AML-193 (cell line): ENCODE measurements at places on chromosomes 1 and 21.

GRCh38 chr1:19204446-19205266 is 5.4 kb downstream of the UBR4 start:
- DNase-seq, result no peak

- DNase-seq, result no peak
Observed at GRCh38 chr1:61005614-61006580, 76.5 kb upstream of the NFIA start.

DNA sequence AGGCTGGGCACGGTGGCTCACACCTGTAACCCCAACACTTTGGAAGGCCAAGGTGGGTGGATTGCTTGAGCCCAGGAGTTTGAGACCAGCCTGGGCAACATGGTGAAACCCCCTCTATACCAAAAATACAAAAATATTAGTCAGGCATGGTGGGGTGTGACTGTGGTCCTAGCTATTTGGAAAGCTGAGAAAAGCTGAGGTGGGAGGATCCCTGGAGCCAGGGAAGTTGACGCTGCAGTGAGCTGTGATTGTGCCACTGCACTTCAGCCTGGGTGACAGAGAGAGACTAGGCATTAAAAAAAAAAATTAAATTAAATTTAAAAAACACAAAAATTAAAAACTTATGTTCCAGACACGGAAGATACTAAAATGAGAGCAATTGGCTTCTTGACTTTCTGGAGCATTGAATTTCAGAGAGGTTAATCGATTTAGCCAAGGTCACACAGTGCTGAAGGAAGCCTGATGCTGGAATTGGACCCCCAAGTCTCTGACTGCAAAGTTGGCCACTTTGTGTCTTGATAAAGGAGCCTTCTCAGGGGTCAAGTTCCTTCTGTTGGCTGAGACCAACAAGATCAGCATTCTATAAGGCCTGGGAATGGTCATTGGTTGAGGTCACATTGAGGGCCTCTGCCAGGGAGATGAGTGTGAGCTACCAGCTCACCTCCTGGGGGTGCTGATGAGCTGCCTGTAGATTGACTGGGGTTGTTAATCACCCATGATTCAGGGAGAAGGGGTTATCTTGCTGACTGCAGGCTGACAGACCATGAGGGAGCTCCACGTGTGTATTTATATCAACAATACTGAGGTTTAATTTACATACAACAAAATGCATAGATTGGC is 54.3 kb downstream of the RPS6KA1 start:
- DNase-seq, result no peak

GRCh38 chr21:36450511-36450910 is 29.4 kb downstream of the CLDN14 start:
- no peak for DNase-seq

DNA sequence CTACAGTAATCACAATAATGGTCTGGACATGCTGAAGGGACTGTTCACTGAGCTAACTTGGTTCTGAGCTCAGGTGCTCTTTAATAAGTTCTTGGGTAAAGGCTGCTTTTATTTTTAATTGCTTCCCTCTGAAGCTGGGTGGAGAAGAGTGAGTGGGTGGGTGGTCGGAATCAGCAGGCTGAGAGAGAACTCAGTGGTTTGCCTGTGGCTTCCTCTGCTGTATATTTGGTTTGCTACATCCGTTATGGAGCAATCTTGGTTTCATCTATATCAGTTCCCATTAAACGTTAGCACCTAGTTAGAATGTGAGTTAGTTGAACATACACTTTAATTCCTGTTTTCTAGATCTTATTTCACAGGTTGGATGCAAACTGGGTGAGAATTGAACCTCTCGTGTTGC is 23.3 kb downstream of the CNIH4 start:
- peak; percentile 84 for DNase-seq

DNA sequence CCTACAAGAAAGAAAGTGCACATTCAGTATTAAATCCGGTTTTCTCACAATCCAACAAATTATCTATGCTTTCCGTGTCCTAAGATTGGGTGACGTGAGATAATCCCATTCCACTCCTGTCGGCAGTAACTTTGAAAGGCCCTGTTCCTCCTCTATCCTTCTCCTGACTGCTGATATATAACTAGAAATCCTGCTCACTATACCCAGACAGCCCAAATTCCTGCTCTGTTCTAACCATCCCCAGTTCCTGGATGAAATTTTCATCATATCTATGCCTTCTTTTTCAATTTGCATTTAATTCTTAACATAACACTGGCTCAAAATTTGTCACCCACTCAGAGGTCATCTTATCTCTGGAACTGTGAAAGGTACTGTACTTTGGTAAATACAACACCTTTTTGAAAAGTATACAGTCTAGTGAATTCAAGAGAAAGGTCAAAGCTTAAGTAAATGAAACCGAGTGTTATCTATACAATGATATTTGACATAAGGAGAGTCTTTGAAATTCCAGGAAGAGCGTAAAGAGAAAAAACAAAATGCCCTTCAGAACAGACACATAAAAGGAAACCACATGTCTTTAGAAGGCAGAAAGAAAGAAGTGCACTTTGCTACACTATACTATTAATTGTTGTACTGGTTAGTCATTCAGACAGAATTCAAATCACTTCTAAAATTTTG is 200.5 kb upstream of the NEGR1 start:
- no peak for DNase-seq

DNA sequence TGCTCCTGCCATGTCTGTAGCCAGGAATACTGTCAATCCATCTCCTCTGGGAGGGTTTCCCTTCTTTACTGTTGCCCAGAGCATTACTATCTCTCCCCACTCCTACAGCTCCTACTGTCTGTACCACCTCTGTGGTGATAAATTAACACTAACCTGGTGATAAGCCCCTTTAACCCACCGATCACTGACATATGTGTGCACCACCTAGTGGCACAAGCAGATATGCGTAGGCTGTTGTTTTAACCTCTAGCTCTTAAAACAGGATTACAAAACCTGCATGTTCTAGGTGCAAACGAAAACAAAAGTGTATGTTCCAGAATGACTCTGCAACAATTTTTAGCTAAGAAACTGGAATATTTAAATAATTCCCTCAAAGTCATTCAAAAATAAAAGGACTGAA is 93.9 kb upstream of the BEND5 start:
- peak; percentile 18 for DNase-seq

DNA sequence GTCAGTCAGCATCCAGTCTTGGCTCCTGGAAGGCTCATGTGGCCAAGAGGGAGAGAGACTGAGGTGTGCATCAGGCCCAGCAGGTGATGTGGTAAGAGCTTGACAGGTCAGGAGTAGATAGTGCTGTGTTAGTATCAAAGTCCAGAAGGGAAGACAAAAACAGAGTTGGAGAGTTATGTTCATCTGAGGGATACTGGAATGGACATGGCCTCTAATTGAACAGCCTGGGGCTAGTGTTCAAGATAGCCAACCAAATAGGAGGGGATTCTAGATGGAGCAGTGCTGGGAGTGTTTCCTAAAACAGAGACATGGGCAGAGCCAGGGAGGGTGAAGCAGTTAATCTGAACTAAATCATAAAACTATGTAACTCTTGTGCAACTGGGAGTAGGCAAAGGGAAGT is 120.7 kb upstream of the MARK1 start:
- no peak for DNase-seq

DNA sequence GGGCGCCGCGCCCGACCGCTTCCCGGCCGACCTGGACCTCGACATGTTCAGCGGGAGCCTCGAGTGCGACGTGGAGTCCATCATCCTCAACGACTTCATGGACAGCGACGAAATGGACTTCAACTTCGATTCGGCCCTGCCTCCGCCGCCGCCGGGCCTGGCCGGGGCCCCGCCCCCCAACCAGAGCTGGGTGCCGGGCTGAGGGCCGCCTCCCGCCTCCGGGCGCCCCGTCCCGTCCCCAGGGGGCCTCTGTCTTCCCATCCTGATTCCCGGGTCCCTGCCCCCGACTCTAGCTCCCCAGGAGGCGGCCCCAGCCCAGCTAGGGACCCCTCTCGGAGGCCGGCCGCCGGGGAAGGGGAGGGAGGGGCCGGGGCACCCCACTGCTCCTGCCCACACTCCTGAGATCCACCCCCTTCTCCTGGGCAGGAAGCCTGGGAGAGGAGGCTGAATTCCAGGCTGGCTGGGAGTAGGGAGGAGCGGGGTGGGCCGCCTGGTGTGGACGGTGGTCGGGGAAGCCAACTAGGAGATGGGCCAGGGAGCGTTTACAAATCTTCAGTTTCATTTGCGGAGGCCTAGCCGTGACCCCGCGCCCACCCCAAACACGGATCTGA is 21.4 kb downstream of the FOXO6 start:
- DNase-seq, result no peak

DNA sequence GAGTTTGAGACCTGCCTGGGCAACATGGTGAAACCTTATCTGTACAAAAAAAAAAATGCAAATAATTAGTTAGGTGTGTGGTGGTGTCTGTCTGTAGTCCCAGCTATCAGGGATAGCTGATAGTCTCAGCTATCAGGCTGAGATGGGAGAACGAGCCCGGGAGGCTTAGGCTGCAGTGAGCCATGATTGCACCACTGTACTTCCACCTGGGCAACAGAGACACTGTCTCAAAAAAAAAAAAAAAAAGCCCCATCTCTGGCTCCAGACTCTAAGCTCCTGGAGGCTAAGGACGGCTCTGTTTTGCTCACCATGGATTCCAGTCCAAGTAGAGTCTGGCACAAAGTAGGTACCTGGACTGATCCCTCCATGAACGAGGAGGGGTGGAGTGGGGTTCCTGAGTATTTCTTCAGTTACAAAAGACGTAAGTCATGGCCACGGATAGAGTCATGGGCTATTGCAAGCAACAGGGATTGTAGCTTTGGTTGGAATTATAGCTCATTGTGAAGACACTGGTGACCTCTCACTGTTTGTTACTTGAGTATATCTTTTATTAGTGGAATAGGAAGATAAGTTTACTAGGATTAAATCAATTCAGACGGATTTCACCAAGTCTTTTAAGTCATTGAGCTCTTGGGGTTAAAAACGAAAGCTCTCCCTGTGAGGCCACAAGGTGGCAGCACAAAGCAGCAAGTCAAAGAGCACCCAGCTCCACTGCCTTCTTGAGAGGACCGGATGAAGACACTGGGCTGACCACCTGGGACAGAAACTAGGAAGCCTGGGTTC is 35.6 kb upstream of the TMEM61 start:
- peak; percentile 61 for DNase-seq

GRCh38 chr1:117342397-117342796 is 24.9 kb upstream of the MAN1A2 start:
- no peak for DNase-seq

- DNase-seq, result no peak
Observed at GRCh38 chr1:973459-974292, 7.4 kb downstream of the PLEKHN1 start.

DNA sequence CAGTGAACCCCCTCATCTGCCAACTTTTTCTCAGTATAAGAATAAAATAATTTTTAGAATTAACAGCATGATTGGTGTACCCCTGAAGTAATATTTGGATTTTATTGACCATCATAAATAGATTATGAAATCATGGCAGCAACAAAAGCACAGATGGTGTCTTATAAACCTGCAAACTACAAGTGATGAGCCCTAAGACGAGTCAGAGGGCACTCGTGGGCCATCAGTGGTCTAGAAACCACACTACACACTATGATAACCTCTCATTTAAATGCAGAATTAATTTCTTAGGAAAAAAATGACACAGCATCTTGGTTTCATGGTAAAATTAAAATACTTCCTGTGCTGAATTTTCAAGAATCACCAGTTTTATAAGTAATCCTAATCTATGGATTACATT is 312.4 kb downstream of the PTBP2 start:
- no peak for DNase-seq

GRCh38 chr1:162406811-162407210 is 5.1 kb downstream of the SH2D1B start:
- no peak for DNase-seq

GRCh38 chr1:217134857-217135568 is 411.8 kb upstream of the ESRRG start:
- DNase-seq, result no peak

DNA sequence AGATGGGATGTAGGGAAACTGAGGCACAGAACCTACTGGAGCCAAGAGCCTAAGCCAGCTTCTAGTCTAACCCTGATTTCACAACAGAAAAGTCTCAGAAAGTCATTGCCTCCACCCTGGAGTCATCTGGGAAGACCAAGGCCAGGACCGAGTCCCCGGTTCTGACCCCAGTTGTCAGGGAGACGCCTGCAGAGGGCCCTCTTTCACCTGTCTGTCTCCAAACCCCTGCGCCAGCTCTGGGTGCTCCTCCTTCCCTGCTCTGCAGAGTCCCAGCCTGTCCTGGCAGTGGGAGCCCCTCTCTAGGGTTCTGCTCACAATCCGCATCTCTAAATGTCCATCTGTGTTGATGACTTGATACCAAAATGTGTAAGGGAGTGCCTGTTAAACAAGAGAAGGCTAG is 149.7 kb downstream of the PGBD5 start:
- no peak for DNase-seq

- DNase-seq, result no peak
Observed at GRCh38 chr1:14561014-14561693, 37.3 kb upstream of the KAZN start.

DNA sequence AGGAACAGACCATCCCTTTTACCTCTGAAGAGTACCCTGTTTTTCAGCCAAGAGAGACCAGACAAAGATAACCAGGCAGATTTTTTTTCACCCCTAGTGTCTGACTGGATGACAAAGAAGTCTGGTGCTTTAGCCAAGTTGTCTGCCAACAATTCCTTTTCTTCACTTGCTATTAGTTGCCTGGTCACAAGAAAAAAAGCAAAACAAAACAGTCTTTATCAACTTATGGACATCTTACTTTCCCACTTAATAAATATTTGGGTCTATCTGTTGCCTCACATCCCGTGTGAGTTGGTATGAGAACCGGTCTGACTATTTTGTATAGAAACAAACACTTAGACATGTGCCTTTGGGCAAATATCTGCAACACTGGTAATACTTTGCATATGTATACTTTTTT is 662.9 kb downstream of the PLPP3 start:
- no peak for DNase-seq

- no peak for DNase-seq
Observed at GRCh38 chr1:78081980-78082860, 36.5 kb downstream of the GIPC2 start.

DNA sequence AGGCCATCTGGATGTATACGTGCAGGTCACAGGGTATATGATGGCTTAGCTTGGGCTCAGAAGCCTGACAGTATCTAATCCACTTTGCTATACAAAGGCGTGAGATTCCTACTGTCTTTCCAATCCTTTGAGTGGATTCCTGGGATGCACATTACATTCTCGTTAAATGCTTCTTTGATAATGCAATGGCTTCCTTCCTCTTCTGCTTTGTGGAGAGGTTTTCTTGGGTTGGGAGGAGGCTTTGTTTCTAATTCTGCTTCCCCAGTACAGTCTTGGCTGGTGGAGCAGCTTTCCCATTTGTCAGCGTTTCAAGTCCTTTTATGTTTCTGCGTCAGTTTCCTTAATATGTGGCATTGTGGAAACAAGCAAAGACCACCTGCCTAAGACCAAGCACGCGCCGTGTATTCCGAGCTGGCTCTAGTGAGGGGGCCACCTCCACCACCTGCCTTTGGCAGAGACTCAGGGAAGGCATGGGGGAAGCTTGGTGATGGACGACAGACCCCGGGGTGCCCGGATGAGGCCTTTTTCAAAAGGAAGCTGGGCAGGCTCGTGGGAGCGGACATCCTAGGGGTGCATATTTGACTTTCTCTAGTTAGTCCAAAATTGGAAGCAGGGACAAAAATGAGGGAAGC is 72.7 kb downstream of the WDR4 start:
- DNase-seq, result no peak
